Common myeloid progenitor, CD34-positive (primary cell): ENCODE measurements at places on chromosomes 5 and 9.
A peak's percentile ranks its signal among the peaks of the same experiment; 100 is the strongest.

DNA sequence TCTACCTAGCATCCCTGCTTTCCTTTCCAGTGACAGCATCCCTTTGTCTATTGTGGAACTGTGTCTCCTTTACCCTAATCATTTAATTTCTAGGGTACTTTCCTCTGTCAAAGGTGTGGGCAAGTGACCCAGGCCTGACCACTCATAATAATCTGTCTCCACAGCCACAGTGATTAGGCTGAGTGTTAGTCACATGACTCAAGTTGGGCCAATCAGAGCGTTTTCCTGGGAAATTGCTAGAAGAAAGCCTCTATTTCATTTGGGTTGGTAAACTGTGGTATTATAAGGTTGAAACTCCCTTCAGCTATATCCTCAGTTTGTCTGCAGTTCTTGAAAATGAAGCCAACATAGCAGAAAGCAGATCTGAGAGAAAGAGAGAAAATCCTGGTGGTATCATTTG is 14.2 kb upstream of the AP3B1 start:
- no peak for DNase-seq
- H3K27me3 ChIP-seq, result peaks cover 3% of the 10 kb centered on the region
- no peaks in the 10 kb centered on the region for H3K4me1 ChIP-seq
- H3K36me3 ChIP-seq, result no peaks in the 10 kb centered on the region
- no peak overlapping the region for H3K27ac ChIP-seq

GRCh38 chr9:123168586-123168985 is 99.8 kb downstream of the STRBP start:
- no peak overlapping the region for H3K4me3 ChIP-seq
- no peaks in the 10 kb centered on the region for H3K36me3 ChIP-seq
- no peak overlapping the region for H3K27ac ChIP-seq
- DNase-seq, result no peak
- no peaks in the 10 kb centered on the region for H3K4me1 ChIP-seq
- no peaks in the 10 kb centered on the region for H3K27me3 ChIP-seq

GRCh38 chr5:14266686-14267085 is 123.5 kb downstream of the TRIO start:
- H3K27ac ChIP-seq, result peak overlapping the region; percentile 19
- H3K4me1 ChIP-seq, result peaks cover 16% of the 10 kb centered on the region
- DNase-seq, result no peak
- H3K36me3 ChIP-seq, result peaks cover 5% of the 10 kb centered on the region
- no peak overlapping the region for H3K4me3 ChIP-seq
- H3K27me3 ChIP-seq, result no peaks in the 10 kb centered on the region

DNA sequence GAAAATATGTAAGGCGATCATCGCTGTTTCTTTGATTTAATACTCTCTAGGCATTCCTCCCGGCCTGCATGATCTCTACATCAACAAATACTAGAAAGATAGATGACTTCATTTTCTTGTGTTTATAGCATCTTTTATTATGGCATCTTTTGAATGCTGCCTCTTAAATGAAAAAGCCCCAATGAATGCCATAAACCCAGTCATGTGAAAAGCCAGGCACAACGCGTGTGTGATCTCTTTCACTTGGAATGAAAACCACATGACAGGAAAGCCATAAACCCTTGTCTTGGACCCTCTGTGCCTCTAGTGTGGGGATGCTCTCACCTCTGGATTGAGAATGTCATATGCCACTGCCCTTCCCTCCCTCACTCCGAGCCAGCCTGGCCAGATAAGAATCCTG is 476.2 kb downstream of the SEMA5A start:
- no peaks in the 10 kb centered on the region for H3K36me3 ChIP-seq
- H3K4me1 ChIP-seq, result no peaks in the 10 kb centered on the region
- no peak for DNase-seq
- H3K4me3 ChIP-seq, result no peak overlapping the region
- no peak overlapping the region for H3K27ac ChIP-seq

DNA sequence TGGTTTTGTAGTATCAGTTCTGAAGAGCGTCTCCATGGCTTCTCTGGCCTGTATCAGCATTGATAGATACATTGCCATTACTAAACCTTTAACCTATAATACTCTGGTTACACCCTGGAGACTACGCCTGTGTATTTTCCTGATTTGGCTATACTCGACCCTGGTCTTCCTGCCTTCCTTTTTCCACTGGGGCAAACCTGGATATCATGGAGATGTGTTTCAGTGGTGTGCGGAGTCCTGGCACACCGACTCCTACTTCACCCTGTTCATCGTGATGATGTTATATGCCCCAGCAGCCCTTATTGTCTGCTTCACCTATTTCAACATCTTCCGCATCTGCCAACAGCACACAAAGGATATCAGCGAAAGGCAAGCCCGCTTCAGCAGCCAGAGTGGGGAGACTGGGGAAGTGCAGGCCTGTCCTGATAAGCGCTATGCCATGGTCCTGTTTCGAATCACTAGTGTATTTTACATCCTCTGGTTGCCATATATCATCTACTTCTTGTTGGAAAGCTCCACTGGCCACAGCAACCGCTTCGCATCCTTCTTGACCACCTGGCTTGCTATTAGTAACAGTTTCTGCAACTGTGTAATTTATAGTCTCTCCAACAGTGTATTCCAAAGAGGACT is 1.5 kb downstream of the GPR21 start:
- no peaks in the 10 kb centered on the region for H3K36me3 ChIP-seq
- H3K4me3 ChIP-seq, result peak overlapping the region; percentile 85
- peak; percentile 91 for DNase-seq
- H3K27me3 ChIP-seq, result no peaks in the 10 kb centered on the region
